ENCODE measurements at places on chromosomes 11 and 22. TPM values are rescaled to one million over a fixed set of nuclear protein-coding genes. Genes with fewer than 3 reads are reported as not detected.

DNAJB7 gene
- not detected for total RNA-seq

IL17REL gene
- under 0.01 TPM for total RNA-seq

LTO1 gene
- total RNA-seq = 24.0 TPM

SLC17A6 gene
- not detected for total RNA-seq

NEFH gene
- 0.44 TPM for total RNA-seq

SLC22A9 gene
- total RNA-seq = not detected

LINC01488 gene
- total RNA-seq = not detected

OR5A1 gene
- total RNA-seq = not detected

SHANK2 gene
- 4.5 TPM for total RNA-seq

SC5D gene
- 51.5 TPM for total RNA-seq

KCNJ11 gene
- total RNA-seq = not detected

RAC2 gene
- 2.8 TPM for total RNA-seq

TYR gene
- not detected for total RNA-seq

All from smooth muscle cell of trachea (primary cell).